Fibroblast of skin of right biceps (primary cell): ENCODE measurements at places on chromosomes 2 and 18.

DNA sequence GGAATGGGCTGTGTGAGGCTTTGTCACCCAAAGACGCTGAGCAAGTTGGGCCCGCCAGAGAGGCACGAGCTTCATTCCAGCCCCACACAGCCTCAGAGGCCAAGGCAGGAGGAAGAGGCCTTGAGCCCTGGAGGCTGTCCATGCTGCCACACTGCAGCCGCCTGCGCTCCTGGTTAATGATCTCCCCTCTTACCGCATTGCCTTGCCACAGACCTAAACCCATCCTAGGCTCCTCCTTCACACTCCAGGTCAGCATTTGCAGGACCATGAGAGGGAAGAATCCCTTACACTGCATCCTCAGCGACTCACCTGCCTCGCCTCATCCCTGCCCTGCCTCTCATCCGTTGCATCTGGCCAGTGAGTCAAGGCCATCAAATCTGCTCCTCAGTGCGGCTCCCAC is 24.6 kb downstream of the KIF3C start:
- DNase-seq = no peak

GRCh38 chr2:55225481-55226020 is 6.5 kb downstream of the CLHC1 start:
- DNase-seq = no peak

- DNase-seq = no peak
Observed at GRCh38 chr2:161164161-161164560, 3.9 kb downstream of the TANK start.

GRCh38 chr18:25164211-25164847 is 187.6 kb downstream of the ZNF521 start:
- no peak for DNase-seq

DNA sequence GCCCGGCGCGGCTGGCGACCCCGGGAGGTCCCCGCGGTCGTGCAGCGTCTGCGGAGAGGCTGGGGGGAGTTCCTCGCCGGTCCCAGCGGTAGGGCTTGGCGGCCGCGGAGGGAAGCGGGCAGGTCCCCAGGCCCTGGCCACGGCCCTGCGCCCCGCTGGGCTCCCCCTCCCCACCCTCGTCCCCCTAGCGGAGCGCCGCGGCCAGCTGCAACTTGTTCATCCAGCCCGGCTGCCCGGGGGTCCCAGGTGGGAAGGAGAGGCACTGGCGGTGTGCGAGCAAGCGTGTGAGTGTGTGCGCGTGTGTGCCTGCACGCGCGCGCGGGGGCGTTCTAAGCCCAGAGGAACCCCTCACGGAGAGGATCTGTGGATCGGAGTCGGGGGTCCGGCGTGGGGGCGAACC is 1.3 kb downstream of the PTPRM start:
- peak; percentile 50 for DNase-seq

GRCh38 chr2:118576109-118576855 is 271.2 kb downstream of the EN1 start:
- peak; percentile 89 for DNase-seq

- DNase-seq = no peak
Observed at GRCh38 chr2:160581448-160581847, 87.8 kb upstream of the RBMS1 start.

- peak; percentile 16 for DNase-seq
Observed at GRCh38 chr18:27363872-27364271, 178.8 kb upstream of the CHST9 start.
